WTC11 (cell line): ENCODE measurements at places on chromosomes 16 and 17. TPM values are rescaled to one million over a fixed set of nuclear protein-coding genes. Genes with fewer than 3 reads are reported as not detected.

- no peaks in the 10 kb centered on the region for H3K36me3 ChIP-seq
- H3K27ac ChIP-seq, result no peak overlapping the region
- peaks cover 30% of the 10 kb centered on the region for H3K27me3 ChIP-seq
- peaks cover 18% of the 10 kb centered on the region for H3K4me1 ChIP-seq
- DNase-seq, result no peak
Measured at GRCh38 chr17:9016941-9017552, 4.3 kb upstream of the NTN1 start.

DNA sequence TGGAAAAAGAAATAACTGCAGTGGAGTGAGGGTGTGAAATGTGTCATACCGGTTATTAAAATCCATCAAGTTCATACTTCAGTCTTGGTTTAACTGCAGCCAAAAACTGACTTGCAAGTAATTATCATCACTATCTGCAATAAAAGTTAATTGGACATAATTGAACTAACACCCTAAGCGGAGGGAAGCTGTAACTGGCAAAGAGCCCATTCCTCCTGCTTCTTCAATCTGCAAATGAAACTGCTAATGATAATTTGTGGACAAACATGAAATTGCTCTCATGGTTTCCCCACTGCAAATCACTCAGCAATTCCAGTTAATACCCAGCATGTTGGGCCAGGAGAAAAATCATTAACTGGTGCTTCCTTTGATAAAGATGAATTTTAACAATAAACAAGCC is 46.5 kb downstream of the FAM222B start:
- no peak overlapping the region for H3K27ac ChIP-seq
- H3K36me3 ChIP-seq, result peaks cover 15% of the 10 kb centered on the region
- no peak overlapping the region for H3K4me3 ChIP-seq
- no peak for DNase-seq
- no peaks in the 10 kb centered on the region for H3K27me3 ChIP-seq

GRCh38 chr17:732902-733720 is 715 bp downstream of the TLCD3A start:
- H3K4me3 ChIP-seq, result peak overlapping the region; percentile 86
- peaks cover 18% of the 10 kb centered on the region for H3K4me1 ChIP-seq
- DNase-seq, result peak; percentile 59
- H3K36me3 ChIP-seq, result peaks cover 30% of the 10 kb centered on the region
- peaks cover 8% of the 10 kb centered on the region for H3K27me3 ChIP-seq
- H3K27ac ChIP-seq, result 0 out of 2 replicates have a peak overlapping the region, but pooled peaks have one; percentile 44

DNA sequence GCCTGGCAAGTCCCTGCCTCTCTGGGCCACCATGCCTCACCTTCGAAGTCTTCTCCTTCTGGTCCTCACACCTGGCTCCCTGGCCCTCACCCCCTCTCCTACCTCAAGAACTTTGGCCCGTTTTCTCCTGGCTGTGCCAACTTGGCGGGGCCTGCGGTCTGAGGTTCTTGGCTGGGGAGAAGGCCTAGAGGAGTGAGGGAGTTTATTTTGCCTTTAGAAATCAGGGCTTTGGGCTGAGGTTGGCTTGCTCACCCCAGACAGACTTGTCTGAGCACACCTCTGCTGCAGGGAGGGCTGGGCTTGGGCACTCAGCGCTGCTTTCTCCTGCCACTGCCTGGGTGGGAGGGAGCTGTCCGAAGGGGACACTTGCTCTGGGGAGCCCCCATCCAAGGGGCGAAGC is 23.3 kb upstream of the TAC4 start:
- H3K27ac ChIP-seq, result no peak overlapping the region; the same call in 1 of the 2 replicates
- DNase-seq, result no peak
- peaks cover 53% of the 10 kb centered on the region for H3K4me1 ChIP-seq
- H3K4me3 ChIP-seq, result no peak overlapping the region
- H3K36me3 ChIP-seq, result no peaks in the 10 kb centered on the region
- H3K27me3 ChIP-seq, result no peaks in the 10 kb centered on the region; the same call in 1 of the 2 replicates

- H3K4me3 ChIP-seq, result no peak overlapping the region
- no peaks in the 10 kb centered on the region for H3K27me3 ChIP-seq
- peaks cover 17% of the 10 kb centered on the region for H3K36me3 ChIP-seq
- H3K27ac ChIP-seq, result no peak overlapping the region
- no peak for DNase-seq
Measured at GRCh38 chr17:67168496-67168895, 76.5 kb downstream of the HELZ start.

DNA sequence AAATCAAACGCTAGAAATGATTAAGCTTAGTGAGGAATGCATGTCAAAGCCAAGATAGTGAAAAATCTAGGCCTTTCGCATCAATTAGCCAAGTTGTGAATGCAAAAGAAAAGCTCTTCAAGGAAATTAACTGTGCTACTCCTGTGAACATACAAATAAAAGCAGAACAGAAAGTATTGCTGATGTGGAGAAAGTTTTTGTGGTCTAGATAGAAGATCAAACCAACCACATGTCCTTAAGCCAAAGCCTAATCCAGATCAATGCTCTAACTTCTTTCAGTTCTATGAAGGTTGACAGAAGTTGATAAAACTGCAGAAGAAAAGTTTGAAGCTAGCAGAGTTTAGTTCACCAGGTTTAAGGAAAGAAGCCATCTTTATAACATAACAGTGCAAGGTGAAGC is 1044.6 kb downstream of the CDH11 start:
- no peak for DNase-seq
- H3K36me3 ChIP-seq, result no peaks in the 10 kb centered on the region
- H3K27ac ChIP-seq, result no peak overlapping the region
- no peaks in the 10 kb centered on the region for H3K4me1 ChIP-seq
- H3K27me3 ChIP-seq, result no peaks in the 10 kb centered on the region

- no peak overlapping the region for H3K27ac ChIP-seq
- H3K36me3 ChIP-seq, result no peaks in the 10 kb centered on the region
- 0 out of 2 replicates have a peak, but pooled peaks cover 1% of the 10 kb centered on the region for H3K4me1 ChIP-seq
- H3K4me3 ChIP-seq, result no peak overlapping the region
Measured at GRCh38 chr17:31397256-31397939, 5.9 kb downstream of the RAB11FIP4 start.

- no peak for DNase-seq
- no peak overlapping the region for H3K4me3 ChIP-seq
- no peaks in the 10 kb centered on the region for H3K4me1 ChIP-seq
- H3K36me3 ChIP-seq, result peaks cover 45% of the 10 kb centered on the region
- H3K27ac ChIP-seq, result no peak overlapping the region
Measured at GRCh38 chr17:58488428-58488890, 251 bp upstream of the HSF5 start.

DNA sequence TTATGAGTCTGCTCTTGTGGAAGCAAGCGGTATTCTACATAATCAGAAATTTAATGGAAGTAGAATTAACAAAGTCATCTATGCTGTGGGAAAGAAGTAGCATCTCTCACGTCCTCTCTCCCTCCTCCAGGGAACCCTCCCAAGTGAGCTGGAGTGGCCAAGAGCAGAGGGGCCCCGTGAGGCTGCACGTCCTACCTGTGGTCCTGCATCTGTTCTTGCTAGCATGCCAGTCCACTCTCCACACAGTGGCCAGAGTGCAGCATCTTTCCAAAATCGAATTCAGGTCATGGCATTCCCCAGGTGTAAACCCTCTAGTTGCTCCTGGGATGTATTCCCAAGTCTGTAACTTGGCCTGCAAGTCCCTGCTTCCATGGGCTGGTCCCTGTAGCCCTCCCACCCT is 10.1 kb downstream of the KIAA0513 start:
- peaks cover 6% of the 10 kb centered on the region for H3K4me1 ChIP-seq
- H3K27me3 ChIP-seq, result no peaks in the 10 kb centered on the region
- DNase-seq, result no peak
- H3K4me3 ChIP-seq, result no peak overlapping the region
- no peak overlapping the region for H3K27ac ChIP-seq

GRCh38 chr16:67598527-67598926 is 36.2 kb downstream of the CTCF start:
- peak overlapping the region; percentile 24 for H3K27ac ChIP-seq
- no peak for DNase-seq
- H3K27me3 ChIP-seq, result no peaks in the 10 kb centered on the region
- no peak overlapping the region for H3K4me3 ChIP-seq
- H3K4me1 ChIP-seq, result peaks cover 40% of the 10 kb centered on the region

DNA sequence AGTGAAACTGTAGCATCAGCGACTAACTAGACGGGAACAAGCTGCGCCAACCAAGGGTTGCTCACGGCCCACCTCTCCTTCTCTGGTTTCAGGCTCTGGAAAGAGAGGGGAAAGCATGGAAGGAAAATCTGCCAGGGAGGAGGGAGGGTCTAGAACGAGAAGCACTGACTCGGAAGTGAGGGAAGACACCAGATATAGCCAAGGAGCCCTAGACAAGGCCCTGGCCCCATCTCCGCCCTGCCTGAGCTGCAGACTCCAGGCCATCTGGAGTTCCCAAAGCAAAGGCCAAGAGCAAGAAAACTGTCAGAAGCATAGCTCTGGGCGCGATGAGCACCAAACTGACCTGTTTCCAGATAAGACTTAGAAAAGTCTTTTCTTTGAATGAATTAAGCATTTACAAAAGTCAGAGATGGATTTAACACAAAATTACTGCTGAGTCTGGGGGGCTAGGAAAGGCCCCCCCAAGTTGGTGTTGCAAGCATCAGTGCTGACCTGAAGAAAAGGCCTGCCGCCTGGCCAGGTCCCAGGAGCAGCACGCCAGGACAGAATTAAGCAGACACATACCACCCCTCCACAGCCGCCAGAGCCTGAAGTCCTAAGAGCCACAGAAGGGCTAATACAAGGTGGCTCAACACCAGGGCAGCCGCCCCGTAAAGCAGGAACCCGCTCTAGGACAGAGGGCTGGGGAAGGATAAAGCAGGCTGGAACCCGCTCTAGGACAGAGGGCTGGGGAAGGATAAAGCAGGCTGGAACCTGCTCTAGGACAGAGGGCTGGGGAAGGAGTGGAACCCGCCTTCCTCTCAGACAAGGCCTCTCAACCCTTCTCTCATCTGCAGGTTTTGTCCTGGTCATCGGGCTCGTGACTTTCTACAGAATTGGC is 20.7 kb downstream of the TMEM204 start:
- H3K4me3 ChIP-seq, result no peak overlapping the region
- H3K27me3 ChIP-seq, result no peaks in the 10 kb centered on the region; the same call in 1 of the 2 replicates
- no peak for DNase-seq
- H3K27ac ChIP-seq, result no peak overlapping the region
- peaks cover 14% of the 10 kb centered on the region for H3K4me1 ChIP-seq
- peaks cover 7% of the 10 kb centered on the region for H3K36me3 ChIP-seq

- no peaks in the 10 kb centered on the region for H3K27me3 ChIP-seq
- no peak for DNase-seq
- peaks cover 52% of the 10 kb centered on the region for H3K4me1 ChIP-seq
- peak overlapping the region; percentile 2 for H3K4me3 ChIP-seq
- H3K36me3 ChIP-seq, result peaks cover 3% of the 10 kb centered on the region; the same call in 1 of the 2 replicates
Measured at GRCh38 chr17:47901423-47901822, 5.4 kb downstream of the SP2 start.

DNA sequence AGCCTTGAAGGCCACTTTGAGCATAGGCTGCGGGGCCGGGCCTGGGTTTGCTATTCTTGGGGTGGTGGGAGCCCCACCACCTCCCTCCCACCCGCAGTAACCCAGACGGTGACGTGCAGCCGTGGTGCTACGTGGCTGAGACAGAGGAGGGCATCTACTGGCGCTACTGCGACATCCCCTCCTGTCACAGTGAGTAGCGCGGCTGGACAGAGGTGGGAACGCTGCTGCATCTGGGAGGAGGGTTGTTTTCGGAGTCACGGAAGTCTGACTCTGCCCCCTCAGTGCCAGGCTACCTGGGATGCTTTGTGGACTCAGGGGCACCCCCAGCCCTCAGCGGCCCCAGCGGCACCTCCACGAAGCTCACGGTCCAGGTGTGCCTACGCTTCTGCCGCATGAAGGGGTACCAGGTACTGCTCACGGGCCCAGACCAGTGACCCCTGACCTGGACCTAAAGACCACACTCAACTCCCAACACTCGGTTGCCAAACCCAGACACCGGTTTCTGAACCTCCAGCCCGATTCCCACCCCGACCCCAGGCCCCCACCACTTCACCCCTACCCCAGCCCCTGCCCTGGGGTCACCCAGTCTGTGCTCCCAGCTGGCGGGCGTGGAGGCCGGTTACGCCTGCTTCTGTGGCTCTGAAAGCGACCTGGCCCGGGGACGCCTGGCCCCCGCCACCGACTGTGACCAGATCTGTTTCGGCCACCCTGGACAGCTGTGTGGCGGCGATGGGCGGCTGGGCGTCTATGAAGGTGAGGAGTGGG is 2.1 kb downstream of the KREMEN2 start:
- peaks cover 25% of the 10 kb centered on the region for H3K4me1 ChIP-seq
- no peak overlapping the region for H3K27ac ChIP-seq

- no peaks in the 10 kb centered on the region for H3K36me3 ChIP-seq
- no peaks in the 10 kb centered on the region for H3K4me1 ChIP-seq
- no peak overlapping the region for H3K4me3 ChIP-seq
- no peak overlapping the region for H3K27ac ChIP-seq
Measured at GRCh38 chr17:72887917-72888316, 204.6 kb downstream of the SLC39A11 start.

DNA sequence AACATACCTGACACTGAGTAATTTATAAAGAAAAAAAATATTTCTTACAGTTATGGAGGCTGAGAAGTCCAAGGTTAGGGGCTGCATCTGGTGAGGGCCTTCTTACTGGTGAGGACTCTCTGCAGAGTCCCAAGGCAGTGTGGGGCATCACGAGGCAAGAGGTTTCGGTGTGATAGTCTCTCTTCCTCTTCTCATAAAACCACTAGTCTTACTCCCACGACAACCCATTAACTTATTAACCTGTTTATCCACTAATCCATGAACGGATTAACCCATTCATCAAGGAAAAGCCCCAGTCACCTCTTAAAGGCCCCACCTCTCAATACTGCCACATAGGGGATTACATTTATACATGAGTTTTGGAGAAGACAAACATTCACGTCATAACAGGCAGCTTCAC is 20.1 kb downstream of the CIITA start:
- DNase-seq, result no peak
- peaks cover 4% of the 10 kb centered on the region; the same call in 1 of the 2 replicates for H3K27me3 ChIP-seq
- no peak overlapping the region for H3K27ac ChIP-seq
- H3K36me3 ChIP-seq, result no peaks in the 10 kb centered on the region

DNA sequence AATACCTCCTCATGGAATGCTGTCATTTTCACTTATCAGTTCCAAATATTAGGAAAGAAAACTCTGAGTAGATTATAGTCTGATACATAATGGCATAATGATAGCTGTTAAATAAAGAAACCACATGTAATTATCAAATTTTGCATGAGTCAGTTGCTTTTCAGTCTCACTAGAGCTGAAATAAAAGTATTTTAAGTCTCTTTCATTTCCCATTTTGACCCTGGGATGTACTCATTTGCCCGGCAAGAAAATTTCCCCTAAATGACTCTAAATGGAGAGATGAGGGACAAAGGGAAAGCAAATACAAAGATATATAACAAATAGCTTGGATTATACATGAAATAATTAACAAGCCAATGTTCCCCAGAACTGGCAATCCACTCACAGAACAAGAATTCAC is 47.9 kb upstream of the CPHXL start:
- DNase-seq, result no peak
- H3K27me3 ChIP-seq, result peaks cover 10% of the 10 kb centered on the region
- no peak overlapping the region for H3K4me3 ChIP-seq
- no peak overlapping the region for H3K27ac ChIP-seq

- no peak for DNase-seq
- no peak overlapping the region for H3K4me3 ChIP-seq
- peaks cover 48% of the 10 kb centered on the region for H3K4me1 ChIP-seq
- peaks cover 34% of the 10 kb centered on the region for H3K36me3 ChIP-seq
- no peaks in the 10 kb centered on the region for H3K27me3 ChIP-seq
Measured at GRCh38 chr16:9115277-9115676, 23.8 kb downstream of the HAPSTR1 start.

The TSPAN10 gene
- 1.5 to 3.0 TPM (median 2.4 TPM) in 3 replicates for total RNA-seq

The GAA gene
- total RNA-seq, result 91.6 to 97.7 TPM (median 93.9 TPM) in 3 replicates

The OR3A3 gene
- not detected in 3 replicates for total RNA-seq

The WSCD1 gene
- 57.5 to 80.2 TPM (median 71.9 TPM) in 3 replicates for total RNA-seq

The KRT17 gene
- total RNA-seq, result 0.53 to 1.5 TPM (median 0.92 TPM) in 3 replicates

The ASGR1 gene
- total RNA-seq, result 13.3 to 17.7 TPM (median 15.8 TPM) in 3 replicates

The OMG gene
- not detected in 3 replicates for total RNA-seq

The KRT13 gene
- total RNA-seq, result not detected in 3 replicates

The NPIPB8 gene
- 1.1 to 2.1 TPM (median 1.3 TPM) in 3 replicates for total RNA-seq

The FOXN1 gene
- total RNA-seq, result not detected in 3 replicates
